Glomerular endothelial cell (primary cell): ENCODE measurements at places on chromosomes 1 and 21. TPM values are rescaled to one million over a fixed set of nuclear protein-coding genes. Genes with fewer than 3 reads are reported as not detected.

The NEGR1 gene
- 2.0 and 2.5 TPM in 2 replicates for total RNA-seq

The TMEM81 gene
- 0.39 and 2.3 TPM in 2 replicates for total RNA-seq

The HORMAD1 gene
- 0.47 TPM in 1 of 2 replicates, not detected in the other for total RNA-seq

The NPHS2 gene
- not detected in 2 replicates for total RNA-seq

The FCRL5 gene
- total RNA-seq: not detected in 2 replicates

The ZNF695 gene
- 0.87 and 2.3 TPM in 2 replicates for total RNA-seq

The ST6GALNAC5 gene
- total RNA-seq: 0.29 TPM in 1 of 2 replicates, not detected in the other

The STPG1 gene
- total RNA-seq: 3.7 and 6.7 TPM in 2 replicates

The C4BPA gene
- not detected in 2 replicates for total RNA-seq

DNA sequence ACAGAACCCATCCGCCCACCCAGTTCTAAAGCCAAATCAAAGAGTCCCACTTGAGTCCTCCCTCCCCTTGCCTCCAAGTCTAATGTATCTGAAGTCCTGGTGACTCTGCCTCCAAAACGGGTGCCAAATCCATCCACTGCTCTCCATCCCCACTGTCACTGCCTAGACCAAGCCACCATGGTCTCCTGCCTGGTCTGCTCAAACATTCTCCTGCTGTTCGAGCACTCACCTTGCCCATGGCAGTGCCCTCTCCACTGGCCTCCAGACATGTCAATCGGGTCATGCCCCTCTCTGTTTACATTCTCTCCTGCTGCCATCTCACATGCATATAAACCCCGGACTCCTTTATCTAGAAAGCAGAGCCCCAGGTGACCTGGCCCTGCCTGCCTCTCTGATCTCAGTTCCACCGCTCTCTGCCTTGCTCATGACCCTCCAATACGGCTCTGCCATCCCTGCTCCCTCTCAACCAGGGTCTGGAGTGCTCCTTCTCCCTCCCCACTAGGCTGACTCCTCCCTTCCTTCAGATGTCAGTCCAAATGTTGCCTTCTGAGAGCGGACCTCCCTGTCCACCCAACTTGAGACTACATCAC, 32.1 kb upstream of the MX1 start:
- no peak for DNase-seq

- no peak for DNase-seq
Measured at GRCh38 chr1:17039522-17039921, 14.3 kb downstream of the SDHB start.

- DNase-seq: peak; percentile 93
Measured at GRCh38 chr1:201503397-201504176, 3.3 kb downstream of the CSRP1 start.

GRCh38 chr1:73783352-73783751, 414.6 kb downstream of the LRRIQ3 start:
- no peak for DNase-seq

DNA sequence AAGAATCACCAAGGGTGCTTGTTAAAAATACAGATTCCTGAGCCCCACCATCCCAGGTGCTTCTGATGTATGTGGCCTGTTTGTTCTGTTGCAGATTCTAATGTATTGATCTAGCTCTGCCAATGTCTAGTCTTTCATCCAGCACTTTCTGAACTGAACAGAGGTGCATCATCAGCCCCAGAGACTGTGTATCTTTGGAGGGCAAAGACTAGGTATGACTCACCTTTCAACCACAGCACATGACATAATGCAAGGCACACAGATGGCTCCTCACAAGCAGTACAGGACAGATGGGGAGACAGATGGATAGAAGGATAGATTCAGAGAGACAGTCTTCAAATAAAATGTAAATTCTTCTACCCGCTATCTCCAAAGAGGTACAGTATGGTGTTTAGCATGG, 32.3 kb downstream of the CD58 start:
- DNase-seq: no peak

DNA sequence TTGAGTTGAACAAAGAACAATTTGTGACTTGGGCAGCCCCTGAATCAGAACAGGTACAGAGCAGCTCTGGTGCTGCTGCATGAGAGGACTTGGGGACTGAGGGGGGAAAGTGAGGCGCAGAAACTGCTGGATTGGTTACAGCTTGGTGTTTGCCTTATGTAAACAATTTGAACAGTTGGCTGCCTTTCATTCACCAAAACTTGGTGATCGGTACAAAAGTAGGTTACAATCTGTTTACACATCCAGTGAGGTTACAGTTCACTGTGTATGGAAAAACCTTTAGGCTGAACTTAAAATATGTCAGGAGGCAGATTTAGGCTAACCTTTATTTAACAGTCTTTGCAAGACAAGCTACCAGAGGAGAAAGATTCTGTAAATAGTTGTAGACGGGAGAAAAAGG, 28.6 kb upstream of the MTR start:
- no peak for DNase-seq

DNA sequence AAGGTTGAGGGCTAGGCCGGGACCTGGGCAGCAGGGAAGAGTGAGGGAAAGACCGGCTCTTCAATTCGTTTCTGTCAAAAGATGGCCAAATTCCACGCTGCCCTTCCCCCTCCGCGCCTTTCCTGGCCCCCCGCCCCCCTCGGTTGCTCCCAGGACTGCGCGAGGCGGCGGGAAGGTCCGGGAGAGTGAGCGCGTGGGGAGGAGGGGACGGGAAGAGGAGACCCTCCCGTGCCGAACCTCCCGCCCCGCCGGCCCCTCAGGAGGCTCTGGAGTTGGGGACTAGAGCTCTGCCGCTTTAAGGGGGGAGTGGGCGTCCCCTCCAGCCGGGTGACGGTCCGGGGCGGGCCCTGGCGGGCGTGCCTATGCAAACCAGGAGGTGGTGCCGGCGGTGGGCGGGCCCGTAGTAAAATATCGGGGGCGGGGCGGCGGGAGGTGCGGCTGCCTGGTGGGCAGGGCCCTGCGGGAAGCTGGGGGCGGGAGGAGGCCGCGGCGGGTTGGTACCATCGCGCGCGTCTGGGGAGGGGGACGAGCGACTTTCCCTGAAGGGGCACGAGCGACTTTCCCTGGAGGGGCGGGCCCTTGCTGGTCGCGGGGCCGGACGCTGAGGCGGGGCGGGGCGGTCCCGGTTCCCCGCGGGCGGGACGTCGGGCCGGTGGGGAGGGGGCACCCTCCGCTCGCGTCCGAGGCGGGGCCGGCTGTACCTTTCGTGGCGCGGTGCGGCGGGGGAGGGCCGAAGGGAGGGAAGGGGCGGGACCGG, 58.2 kb downstream of the BCL9 start:
- no peak for DNase-seq

DNA sequence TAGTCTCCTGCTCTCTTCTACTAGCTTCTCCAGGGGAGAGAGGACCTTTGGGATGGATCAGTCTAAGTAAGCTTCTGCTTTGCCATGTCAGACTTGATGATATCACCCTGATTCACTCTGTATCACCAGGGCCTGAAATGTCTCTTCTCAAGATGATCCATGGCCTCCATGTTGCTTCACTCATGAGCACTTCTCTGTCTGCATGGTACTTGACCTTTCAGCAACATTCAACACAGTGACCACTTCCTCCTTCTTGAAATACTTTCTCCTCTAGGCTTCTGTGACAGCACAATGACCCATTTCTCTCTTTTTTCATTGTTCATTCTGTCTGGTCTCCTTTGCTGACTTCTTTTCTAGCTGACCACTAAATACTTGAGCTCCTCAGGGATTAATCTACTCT, 35.3 kb upstream of the NGF start:
- DNase-seq: no peak

DNA sequence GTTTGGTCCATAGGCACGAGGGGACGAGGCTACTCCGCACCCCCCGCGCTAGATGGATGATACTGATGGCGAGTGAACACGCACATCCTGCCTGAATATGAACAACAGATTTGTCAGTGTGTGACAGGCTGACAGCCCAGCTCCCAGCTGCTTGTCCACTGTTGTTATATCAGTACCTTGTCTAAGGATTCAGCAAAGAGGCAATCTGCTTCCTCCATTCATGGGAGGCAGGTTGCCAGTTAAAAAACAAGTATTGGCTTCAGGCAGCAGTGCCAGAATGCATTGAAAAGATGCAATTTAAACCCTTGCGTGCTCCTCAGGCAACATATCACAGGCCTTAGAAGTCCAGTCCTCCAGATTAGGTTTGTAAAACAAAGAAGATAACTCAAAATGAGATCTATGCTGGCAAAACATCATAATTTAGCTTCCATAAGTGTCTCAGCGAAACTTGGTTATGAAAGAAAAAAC, 223.3 kb downstream of the GPATCH2 start:
- no peak for DNase-seq

DNA sequence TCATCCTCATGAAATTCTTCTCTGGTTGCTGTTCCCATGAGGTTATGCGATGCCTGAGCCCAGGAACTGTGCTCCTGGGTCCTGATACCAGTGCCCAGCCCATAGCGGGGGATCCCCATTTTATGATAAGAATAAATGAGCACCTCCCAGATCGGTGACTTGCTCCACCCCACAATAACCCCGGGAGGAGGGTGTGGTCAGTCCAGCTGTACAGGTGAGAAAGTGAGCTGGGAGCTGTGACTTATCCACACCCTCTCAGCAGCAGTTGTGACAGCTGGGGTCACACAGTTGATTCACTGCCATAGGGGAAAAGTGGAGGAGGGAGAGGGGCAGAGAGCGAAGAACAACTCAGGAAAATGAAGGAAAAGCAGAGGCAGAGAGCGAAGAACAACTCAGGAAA, 33.4 kb downstream of the OR2G3 start:
- no peak for DNase-seq

DNA sequence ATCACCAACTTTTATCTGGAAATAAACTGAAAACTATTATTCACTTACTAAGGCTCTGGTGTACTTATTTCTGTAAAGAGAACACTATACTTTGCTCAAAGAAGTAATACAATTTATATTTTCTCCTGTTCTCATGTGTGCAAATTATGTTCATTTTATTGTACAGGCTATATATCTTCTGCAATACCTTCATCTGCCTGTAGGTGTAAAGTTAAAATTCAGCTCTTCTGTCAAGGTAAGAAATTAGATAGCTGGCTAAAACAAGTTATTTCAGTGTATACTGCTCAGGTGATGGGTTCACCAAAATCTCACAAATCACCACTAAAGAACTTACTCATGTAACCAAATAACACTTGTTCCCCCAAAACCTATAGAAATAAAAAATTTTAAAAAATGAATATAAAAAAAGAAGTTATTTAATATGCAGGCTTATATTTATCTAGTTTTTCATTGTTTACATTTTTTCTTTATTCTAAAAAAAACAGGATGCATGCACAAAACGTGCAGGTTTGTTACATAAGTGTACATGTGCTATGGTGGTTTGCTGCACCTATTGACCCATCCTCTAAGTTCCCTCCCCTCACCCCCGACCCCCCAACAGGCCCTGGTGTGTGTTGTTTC, 81.5 kb downstream of the PTGER3 start:
- DNase-seq: no peak

GRCh38 chr1:58816747-58817221, 32.9 kb upstream of the JUN start:
- no peak for DNase-seq

DNA sequence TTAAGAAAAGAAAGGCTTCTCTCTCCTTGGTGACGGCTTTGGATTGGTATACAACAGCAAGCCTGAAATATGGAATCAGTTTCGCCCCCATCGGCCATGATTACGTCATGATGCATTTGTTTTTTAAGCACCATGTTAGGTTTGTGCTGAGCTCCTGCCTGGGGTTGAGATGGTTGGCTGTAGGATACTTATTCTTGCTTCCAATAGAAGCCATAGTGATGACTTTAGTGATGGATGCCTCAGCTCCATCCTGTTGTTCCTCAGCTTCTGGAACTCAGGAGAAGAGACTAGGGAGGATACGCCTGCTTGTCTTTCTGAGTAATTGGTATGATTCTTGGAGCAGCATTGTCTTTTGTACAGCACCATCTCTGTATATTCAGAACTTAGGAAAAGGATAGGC, 14.7 kb downstream of the XCL1 start:
- DNase-seq: no peak

DNA sequence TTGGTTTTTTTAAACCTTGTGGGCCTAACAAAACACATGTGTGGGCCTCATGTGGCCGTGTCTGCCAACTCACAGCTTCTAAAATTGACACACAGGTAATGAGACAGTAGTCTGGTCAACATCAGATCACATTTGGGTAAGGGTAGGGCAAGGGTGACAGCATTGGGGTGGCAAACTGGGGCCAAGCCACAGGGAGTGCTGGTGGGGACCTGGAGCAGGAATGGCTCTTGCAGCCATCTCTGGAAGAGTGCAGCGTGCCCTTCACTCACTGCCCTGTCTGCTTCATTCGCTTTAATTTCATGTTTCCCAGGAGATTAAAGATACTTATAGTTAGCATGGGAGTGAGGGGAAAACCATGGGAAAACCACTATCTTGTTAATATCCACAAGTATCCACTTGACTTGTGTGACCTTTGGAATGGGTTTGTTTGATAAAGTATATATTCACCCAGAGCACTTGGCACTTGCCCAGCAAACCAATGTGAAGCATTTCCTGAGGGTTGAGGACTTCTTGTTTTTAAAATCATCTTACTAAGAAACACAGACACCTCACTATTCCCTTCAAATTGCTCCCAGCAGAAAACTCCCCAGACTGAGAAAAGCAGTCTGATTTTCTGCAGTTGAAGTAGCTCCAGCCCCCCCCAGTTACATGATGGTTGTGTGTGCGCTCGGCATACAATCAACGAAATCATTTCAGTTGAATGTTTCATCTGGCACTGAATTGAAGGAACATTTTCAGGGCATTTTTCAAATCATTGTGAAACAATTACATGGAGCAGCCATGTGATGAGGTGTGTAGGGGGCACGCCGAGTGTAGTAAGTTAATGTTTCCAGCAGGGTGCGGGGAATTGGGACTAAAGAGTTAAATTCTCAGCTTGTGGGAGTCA, 175.7 kb downstream of the VPS13D start:
- peak; percentile 56 for DNase-seq

DNA sequence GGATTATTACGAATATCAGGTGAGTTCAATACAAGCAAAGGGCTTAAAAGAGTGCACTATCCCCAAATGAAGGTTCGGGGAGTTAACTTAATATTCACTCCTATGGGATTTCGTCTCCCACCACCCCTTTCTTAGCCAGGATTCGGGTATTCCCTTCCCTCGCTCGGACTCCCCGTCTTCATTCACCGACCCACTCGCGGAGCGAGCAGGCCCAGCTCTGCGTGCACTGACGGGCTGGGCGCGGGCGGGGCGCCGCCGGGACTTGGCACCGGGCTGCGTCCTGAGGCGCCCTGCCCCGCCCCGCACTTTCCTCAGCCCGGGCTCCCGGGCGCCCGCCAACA, 7.7 kb upstream of the MPZL1 start:
- DNase-seq: no peak

DNA sequence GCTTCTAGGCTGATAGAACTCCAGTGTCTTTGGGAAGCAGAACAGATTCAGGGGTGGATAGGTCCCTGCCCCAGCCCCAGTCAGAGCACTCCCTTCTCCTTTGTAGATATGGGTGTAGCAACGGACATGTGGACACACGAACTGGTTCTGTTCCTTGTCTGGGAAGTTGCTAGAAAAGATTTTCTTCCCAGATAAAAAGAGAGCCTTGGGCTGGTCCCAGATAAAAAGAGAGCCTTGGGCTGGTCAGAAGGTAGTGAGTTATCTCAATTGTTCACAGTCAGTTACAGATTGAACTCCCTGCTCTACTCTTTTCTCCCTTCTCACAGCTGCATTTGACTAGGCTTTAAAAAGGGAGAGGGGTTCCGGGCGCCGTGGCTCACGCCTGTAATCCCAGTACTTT, 7.4 kb upstream of the EFNA1 start:
- no peak for DNase-seq

- DNase-seq: no peak
Measured at GRCh38 chr1:21901473-21901847, 35.6 kb downstream of the HSPG2 start.

GRCh38 chr1:44848456-44849181, 5.6 kb upstream of the PTCH2 start:
- DNase-seq: no peak

- no peak for DNase-seq
Measured at GRCh38 chr1:185608177-185608576, 126.0 kb upstream of the HMCN1 start.
